Heart left ventricle (tissue), 16 donors: ENCODE measurements at places on chromosomes 16 and 17. TPM values are rescaled to one million over a fixed set of nuclear protein-coding genes. Genes with fewer than 3 reads are reported as not detected.

DNA sequence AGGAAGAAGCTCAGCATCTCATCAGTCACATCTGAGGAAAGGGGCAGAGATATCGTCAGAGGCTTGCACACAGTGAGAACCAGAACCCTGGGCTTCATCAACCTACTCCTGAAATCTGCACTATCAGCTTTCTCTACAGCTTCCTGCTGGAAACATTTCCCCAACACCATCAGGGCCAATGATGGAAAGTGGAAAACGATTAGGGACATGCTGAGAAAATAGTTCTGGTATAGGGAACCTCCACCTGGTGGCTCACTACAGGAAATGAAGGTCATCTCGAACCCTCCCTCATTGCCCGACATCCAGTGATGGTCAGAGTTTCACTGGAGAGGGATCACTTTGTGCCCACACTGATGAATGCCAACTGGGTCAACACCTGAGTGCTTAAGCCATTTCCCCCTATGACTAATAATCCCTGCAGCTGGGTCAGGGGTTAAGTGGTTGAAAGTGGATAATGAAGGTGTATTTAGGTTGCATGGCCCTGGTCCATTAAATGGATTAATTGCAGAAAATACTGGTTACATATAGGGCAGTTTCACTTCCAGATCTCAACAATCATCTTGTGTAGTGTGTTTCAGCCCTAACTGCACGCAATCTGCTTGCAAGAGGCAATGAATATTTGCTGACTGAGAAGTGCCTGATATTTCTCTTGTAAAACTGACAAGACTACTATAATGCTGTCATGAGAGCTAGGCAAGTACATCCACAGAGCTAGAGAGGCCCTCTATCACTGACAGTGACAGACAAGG, 43.1 kb upstream of the GSG1L start:
- H3K4me3 ChIP-seq: no peak overlapping the region
- H3K27me3 ChIP-seq: no peaks in the 10 kb centered on the region
- DNase-seq: no peak

The KRTAP3-2 gene
- not detected for total RNA-seq

DNA sequence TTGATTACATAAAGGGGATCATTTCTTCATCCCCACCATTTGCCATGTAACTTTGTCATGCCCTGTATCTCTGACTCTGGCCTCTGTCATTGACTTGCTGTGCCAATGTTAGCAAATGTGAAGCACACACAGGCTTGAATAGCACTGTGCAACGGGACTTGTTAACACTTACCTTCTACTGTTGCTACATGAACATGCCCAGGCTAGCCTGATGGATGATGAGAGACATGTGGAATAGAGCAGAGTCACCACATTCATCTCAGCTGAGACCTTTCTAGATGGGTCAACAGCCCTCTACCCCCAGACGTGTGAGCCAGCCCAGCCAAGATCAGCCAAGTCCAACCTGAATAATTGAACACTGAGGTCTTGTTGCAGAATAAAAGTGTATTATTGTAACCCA, 162.1 kb upstream of the SALL1 start:
- H3K27ac ChIP-seq: no peak overlapping the region
- H3K36me3 ChIP-seq: no peaks in the 10 kb centered on the region
- H3K27me3 ChIP-seq: no peaks in the 10 kb centered on the region

DNA sequence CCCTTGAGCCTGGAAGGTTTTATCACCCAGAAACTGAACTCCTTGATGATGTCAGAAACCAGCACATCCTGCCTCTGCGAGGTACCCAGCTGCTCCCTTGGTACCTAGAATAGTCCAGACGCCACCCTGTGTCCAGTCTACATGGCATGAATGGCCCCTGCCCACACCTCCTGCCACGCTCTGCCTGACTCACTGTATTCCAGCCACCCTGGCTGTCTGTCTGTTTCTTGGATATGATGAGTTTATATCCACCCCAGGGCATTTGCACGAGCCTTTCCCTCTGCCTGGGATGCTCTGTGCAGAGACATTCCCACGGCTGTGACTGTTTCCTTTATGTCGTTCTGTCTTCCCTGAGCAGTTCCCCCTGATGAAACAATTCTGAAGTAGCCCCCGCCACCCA, 68.7 kb downstream of the CRISPLD2 start:
- no peak overlapping the region for H3K27ac ChIP-seq
- no peaks in the 10 kb centered on the region for H3K36me3 ChIP-seq
- DNase-seq: no peak
- H3K27me3 ChIP-seq: no peaks in the 10 kb centered on the region

- H3K27me3 ChIP-seq: no peaks in the 10 kb centered on the region
- H3K36me3 ChIP-seq: no peaks in the 10 kb centered on the region
- DNase-seq: no peak
- no peak overlapping the region for H3K27ac ChIP-seq
Observed at GRCh38 chr17:8574687-8575086, 55.8 kb downstream of the MYH10 start.

The ZNF768 gene
- 47.8 TPM for total RNA-seq

DNA sequence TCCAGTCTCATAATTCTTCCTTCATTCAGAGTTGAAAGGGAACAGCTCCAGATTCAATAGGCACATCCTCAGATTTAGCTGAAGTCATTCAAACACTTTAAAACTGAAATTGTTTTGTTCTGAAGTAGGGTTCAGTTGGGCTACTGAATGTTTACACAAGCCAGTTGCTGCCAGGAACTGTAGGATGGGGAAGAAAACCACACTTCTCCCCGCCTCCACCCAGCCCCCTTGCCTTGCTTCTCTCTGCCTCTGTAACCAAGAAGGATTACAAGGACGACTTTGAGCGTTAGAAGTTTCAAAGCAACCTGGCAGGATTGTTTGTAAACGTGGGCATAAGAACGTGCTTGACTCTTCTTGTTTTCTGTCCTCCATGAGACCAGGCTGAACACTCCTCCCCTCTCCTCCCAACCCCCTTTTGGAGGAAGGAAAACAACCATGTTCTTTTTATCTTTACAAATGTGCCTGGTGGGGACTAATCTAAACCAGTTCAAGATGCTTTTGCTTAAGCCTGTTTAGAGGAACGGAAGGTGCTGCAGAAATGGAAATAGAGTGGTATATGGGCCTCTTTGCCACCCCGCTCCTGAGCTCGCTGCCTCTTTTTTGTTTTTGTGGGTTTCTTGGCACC, 287.9 kb downstream of the FTO start:
- H3K4me1 ChIP-seq: no peaks in the 10 kb centered on the region
- no peaks in the 10 kb centered on the region for H3K27me3 ChIP-seq
- H3K36me3 ChIP-seq: no peaks in the 10 kb centered on the region

- no peak overlapping the region for H3K4me3 ChIP-seq
- H3K27ac ChIP-seq: no peak overlapping the region
- no peaks in the 10 kb centered on the region for H3K27me3 ChIP-seq
- H3K4me1 ChIP-seq: no peaks in the 10 kb centered on the region
Observed at GRCh38 chr17:76166906-76167305, 25.9 kb upstream of the FOXJ1 start.

DNA sequence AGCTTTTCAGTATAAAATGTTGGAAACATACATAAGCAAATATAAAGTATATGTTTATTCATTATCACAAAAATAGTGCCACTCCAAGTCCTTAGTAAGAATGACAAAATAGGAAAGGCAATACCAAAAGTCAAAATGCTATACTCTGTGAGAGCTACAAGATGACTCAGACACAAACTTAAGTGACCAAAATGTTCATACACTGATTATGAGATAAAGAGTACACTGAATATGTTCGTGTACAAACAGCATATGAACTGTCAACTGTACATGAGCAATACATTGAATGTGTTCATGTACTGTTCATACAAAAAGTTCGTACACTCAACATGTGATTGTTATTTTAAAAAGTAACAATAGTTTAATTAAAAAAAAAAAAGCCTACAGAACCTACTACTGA, 103.3 kb downstream of the CA4 start:
- H3K36me3 ChIP-seq: peaks cover 77% of the 10 kb centered on the region
- no peak for DNase-seq
- no peaks in the 10 kb centered on the region for H3K4me1 ChIP-seq
- no peak overlapping the region for H3K27ac ChIP-seq

DNA sequence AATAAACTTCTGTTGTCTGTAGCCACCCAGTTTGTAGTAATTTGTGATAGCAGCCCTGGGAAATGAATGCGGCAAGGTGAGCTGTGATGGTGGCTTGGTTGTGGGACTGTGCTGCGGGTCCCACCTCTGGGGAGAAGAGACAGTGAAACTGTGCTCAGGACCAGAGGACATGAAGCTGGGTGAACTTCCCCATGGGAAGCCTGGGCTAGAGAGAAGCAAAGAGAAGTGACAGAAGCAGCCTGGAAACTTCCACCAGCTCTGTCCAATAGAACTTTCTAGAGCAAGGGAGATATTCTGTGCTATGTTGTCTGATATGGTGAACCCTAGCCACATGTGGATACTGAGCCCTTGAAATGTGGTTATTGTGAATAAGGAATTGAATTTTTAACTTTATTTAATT, 51.5 kb upstream of the EMP2 start:
- no peak overlapping the region for H3K4me3 ChIP-seq
- no peaks in the 10 kb centered on the region for H3K36me3 ChIP-seq
- H3K4me1 ChIP-seq: no peaks in the 10 kb centered on the region

DNA sequence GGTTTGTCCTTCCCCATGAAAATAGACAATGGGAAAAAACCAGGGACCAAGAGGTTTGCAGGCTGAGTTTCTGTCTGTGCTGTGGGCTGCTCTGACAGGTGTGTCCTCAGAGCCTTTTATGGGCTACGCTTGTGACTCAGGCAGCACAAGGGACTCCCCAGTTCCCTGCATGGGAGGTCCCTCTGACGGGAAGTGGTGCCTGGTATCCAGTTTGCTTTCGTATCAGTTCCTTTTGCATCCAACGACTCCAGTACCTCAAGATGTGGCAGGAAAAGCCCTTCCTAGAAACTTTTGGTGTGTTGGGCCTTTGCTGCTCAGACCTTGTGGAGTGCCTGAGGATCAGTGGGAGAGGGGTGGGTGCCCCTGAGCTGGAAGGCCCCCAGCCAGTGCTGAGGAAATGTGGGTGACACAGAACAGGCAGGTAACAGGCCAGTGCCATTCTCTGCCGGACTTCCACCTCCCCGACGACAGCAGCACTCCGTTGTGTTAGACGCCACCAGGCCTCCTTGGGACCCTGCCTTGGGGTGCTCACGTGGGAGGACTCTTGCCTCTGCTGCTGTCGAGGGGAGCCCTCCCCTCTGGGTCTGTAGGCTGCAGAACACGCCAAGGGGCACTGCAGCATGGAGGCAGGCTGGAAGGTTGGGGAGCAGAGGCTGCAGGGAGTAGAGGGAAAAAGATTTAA, 38.4 kb upstream of the IRF8 start:
- H3K4me3 ChIP-seq: no peak overlapping the region
- peaks cover 15% of the 10 kb centered on the region for H3K27me3 ChIP-seq
- DNase-seq: no peak

DNA sequence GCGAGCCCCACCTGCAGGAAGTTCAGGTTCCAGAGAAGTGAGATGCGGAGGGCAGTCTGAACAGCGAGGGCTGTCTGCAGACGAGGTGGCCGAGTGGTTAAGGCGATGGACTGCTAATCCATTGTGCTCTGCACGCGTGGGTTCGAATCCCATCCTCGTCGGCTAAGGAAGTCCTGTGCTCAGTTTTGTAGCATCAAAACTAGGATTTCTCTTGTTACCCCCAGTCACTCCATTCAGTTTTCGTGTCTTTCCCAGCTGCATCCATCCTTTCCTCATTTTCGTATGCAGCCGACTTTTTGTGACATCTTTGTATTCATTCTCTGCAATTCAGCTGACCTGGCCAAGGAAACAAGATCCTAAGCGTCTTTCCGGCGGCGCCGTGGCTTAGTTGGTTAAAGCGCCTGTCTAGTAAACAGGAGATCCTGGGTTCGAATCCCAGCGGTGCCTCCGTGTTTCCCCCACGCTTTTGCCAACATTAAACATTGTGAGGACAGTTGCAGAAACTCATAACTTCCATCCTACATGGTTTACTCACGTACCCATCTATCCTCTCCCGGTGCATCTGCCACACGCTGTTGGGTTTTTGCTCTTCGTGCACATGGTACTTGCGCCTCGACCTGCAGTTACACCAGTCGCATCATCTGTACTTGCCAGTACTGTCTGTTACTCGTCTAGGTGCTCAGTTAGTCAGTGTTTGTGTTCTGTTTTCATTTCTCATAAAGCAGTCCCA, 3.0 kb downstream of the BORCS6 start:
- H3K4me3 ChIP-seq: peak overlapping the region; percentile 67
- H3K27ac ChIP-seq: peak overlapping the region; percentile 95
- H3K36me3 ChIP-seq: no peaks in the 10 kb centered on the region
- H3K27me3 ChIP-seq: no peaks in the 10 kb centered on the region
- peaks cover 6% of the 10 kb centered on the region for H3K4me1 ChIP-seq

The NACA2 gene
- total RNA-seq: not detected

GRCh38 chr17:33356266-33356665, 63.2 kb upstream of the ASIC2 start:
- H3K4me3 ChIP-seq: no peak overlapping the region
- no peaks in the 10 kb centered on the region for H3K4me1 ChIP-seq
- no peak overlapping the region for H3K27ac ChIP-seq
- no peaks in the 10 kb centered on the region for H3K27me3 ChIP-seq
- no peak for DNase-seq

DNA sequence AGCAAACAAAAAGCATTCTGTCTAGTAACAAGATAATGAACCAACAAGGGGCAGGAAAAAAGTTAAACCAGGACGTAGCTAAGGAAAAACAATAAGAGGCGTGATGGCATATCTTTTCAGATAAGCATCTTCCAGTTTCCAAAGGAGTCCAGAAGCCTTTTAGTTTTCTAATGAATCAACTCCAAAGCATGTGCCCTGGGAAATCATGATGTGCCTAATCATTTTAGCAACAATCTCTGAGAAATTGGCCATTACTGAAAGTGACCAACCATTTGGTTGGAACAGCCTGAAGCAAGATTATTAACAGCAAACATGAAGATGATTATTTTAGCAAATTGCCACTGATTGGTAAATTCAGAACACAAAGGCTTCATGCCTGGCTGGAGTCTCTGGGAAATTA, 440.9 kb upstream of the MAF start:
- no peaks in the 10 kb centered on the region for H3K4me1 ChIP-seq
- H3K4me3 ChIP-seq: no peak overlapping the region
- H3K27me3 ChIP-seq: no peaks in the 10 kb centered on the region
- H3K36me3 ChIP-seq: no peaks in the 10 kb centered on the region
- H3K27ac ChIP-seq: no peak overlapping the region
